Spinal cord (tissue), 10 donors: ENCODE measurements at places on chromosomes 13 and 19. TPM values are rescaled to one million over a fixed set of nuclear protein-coding genes. Genes with fewer than 3 reads are reported as not detected.

Gene ACER1
- 0.11 TPM for total RNA-seq

Gene NLRP5
- total RNA-seq: not detected

Gene GRK1
- 0.89 TPM for total RNA-seq

Gene CGB8
- not detected for total RNA-seq

Gene PSG3
- total RNA-seq: 0.83 TPM

Gene MICU2
- 64.6 TPM for total RNA-seq

Gene EFNA2
- total RNA-seq: 4.5 TPM

Gene FRY
- 55.9 TPM for total RNA-seq

Gene TNNT1
- 8.5 TPM for total RNA-seq

Gene PLEKHJ1
- total RNA-seq: 46.5 TPM

Gene NLRP9
- not detected for total RNA-seq

Gene TMEM238
- 0.55 TPM for total RNA-seq

Gene LPAR6
- total RNA-seq: 59.9 TPM

Gene PLIN5
- total RNA-seq: 4.0 TPM

Gene CRLF1
- total RNA-seq: 13.8 TPM

Gene PNMA8A
- total RNA-seq: 85.6 TPM
